ENCODE measurements at places on chromosomes 7 and 10.

DNA sequence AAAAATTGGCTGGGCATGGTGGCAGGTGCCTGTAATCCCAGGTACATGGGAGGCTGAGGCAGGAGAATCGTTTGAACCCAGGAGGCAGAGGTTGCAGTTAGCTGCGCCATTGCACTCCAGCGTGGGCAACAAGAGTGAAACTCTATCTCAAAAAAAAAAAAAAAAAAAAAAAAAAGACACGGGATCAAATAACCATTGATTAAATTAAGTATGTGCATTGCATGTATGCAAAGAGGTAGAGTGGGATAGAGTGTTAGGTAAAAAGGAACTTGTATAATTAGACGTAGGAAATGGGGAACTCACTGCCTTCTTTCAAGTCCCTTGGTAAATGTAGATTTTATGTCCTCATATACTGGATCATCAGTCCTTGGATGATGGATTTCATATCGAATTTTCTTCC lies 13.1 kb downstream of the VCL start:
- DNase-seq, result no peak

DNA sequence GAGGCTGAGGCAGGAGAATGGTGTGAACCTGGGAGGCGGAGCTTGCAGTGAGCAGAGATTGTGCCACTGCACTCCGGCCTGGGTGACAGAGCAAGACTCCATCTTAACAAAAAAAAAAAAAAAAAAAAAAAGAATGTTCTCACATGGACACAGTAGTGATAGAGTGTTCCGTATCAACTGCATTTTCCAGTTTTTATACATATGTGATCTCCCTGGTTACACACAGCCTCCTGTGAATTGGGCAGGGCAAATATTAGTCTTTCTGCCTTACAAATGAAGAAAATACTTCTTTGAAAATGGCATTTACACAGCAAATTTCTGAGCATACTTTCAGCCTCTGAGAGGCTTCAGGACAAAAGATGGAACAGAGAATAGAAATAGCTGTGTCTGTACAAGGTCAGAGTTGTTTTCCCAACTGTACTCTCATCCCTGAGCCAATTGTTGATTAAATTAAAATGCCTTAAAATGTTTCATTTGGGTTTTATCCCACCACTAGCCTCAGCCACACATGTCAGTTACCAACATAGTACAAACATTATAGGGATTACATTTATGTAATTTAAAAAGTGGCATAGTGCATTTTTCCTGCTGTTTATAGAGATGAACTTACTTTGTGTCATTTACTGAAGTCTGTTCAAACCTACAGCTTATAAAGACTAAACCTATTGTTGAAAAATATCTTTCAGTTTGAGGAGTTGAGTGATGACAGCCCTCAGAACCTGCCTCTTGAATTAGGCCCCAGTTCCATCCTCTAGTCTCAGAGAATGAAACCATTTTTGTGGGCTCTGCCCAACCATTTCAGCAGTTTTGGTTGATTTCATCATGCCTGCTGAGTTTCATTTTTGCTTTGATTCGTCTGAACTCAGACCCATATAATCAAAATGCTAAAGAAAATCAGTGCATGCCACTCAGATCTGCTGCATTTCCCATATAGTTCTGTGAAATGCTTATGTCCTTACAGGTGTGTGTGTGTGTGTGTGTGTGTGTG lies 609.4 kb upstream of the C7orf33 start:
- peak; percentile 9 for DNase-seq

DNA sequence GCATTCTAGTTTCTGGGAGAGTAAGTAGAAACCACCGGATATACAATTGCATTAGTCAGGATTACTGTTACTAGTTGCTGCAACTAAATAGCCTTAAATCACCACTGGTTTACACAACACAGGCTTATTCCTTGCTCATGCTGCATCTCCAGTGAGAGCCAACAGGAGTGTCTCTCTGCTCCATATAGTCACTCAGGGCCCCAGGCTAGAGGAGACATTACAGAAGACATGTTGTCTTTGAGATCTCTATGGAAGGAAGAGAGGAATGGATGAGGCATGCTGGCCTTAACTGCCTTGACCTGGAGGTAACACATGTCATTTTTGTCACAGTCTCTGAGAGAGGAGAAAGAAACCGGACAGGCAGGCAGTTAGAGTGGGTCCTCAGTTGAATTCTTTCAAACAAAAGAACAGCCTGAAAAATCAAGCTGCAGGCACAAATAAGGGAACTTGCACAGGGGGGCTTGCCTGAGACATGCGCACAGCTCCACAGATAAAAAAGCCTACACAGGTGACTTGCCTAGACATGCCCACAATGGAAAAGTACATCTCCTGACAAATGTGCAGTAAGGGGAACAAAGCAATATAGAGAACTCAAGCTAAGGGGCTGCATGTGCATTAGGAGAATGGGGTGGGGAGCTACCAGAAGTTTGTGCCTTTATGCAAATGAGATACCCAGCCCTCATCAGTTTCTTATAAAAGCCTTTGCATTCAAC lies 348.0 kb downstream of the TYW1 start:
- no peak for DNase-seq

- no peak for DNase-seq
These were observed 25.2 kb downstream of the NUP42 start for GRCh38 chr7:23207021-23207420.

DNA sequence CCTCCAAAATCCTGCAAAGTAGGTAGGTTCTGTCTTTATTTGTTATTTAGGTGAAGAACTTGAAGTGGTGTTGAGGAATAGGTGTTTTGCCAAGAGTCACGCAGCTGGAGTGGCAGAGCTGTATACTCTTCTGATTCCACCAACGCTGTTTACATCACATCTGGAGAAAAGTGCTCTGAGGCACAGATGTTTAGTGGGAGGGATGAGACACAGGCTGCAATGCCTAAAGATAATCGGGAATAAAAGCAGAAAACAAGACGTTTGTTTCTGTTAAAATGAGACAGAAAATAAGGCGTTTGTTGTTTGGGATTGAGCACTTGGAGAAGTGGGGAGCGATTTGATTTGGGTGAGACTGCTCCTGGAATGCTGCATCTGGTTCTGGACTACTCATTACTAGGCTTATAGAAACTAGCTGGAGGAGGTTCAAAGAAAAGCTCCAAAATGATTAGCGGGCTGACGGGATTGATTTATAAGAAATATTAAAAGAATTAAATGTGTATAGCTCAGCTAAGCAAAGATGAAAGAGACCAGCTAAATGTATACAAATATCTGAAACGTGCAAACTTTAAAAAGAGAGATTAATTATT lies 54.3 kb downstream of the TRUB1 start:
- no peak for DNase-seq

GRCh38 chr7:141974831-141975230 lies 1.3 kb upstream of the TAS2R38 start:
- DNase-seq, result no peak

DNA sequence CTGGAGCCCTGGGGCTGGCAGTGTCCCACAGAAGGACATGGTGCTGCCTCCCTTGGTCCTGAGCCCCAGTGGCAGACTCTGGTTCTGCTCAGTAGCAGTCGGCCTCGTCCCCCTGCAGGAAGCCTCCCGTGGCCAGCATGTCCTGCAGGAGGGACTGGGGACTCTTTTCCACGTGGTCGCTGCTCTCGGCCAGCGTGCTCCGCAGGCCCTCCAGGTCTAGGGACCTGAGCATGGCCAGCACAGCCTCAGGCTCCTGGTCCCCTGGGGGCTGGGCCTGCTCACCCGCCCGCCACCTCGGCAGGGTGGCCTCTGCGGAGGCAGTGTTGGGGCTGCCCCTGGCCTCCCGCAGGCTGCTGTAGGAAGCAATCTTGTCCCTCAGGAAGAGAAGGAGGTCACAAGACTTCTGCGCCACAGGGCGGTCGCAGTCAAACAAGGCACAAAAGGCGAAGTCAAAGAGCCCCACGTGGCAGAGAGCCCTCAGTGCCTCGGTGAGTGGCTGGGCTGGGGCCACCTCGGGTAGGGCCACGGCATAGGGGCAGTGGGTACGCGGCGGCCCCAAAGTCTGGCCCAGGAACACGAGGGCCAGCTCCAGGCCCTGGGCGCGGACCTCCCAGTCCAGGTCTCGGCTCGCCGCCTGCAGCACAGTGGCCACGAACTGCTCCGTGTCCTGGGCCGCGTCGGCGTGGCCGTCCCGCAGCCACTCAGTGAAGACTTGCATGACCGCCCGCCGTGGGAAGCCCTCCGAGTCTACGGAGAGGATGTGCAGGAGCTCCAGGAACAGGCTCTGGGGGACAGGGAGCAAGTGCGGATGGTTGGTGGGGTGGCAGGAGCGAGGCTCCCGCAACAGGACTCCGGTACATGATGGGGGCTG lies 17.1 kb downstream of the BRAT1 start:
- no peak for DNase-seq
